ENCODE measurements at places on chromosomes 6 and 20. TPM values are rescaled to one million over a fixed set of nuclear protein-coding genes. Genes with fewer than 3 reads are reported as not detected.

DNA sequence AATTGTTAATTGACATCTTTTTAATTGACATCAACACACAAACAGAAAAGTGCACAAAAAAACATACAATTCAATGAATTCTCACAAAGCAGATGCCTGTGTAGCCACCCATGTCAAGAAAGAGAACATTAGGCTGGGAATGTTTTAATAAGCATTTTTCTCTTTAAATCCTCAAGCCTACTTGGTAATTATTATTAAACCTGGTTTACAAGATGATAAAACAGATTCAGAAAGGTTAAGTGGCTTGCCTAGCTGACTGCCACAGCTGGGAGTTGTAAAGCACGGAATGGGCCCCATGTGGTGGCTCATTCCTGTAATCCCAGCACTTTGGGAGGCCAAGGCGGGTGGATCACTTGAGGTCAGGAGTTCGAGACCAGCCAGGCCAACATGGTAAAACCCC, 90.0 kb upstream of the AKAP12 start:
- DNase-seq, result no peak

DNA sequence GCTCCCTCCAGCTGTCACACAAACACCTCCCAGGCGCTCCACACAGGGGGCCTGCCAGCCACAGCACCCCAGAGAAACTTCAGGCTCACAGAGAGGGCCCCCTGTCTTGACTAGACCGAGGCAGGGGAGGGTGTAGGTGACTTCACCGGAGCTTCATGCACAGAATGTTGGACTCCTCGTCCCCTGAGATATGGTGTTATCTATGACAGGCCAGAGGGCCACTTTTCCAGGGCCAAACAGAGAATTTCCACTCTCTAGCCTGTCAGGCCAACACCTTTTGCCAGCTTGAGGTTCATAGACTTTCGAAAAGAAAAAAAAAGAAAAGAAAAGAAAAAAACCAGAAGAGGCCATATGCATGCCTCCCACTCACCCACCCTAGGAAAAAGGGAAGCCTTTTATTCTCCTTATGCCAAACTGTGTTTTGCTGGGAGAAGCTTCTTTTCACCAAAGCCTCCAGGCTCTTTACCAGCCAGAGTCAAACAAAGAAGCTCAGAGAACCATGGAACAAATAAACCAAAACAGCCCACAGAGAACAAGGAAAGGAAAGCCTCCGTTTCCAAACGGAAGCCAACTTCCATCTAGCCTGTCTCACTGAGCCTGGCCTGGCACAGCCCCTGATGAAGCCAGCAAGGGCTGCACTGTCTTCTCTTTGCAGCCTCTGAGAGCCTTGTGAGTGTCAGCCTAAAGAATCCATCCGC, 313.2 kb upstream of the JARID2 start:
- no peak for DNase-seq

GRCh38 chr20:63835021-63835858, 4.2 kb upstream of the ZBTB46 start:
- peak; percentile 97 for DNase-seq

DNA sequence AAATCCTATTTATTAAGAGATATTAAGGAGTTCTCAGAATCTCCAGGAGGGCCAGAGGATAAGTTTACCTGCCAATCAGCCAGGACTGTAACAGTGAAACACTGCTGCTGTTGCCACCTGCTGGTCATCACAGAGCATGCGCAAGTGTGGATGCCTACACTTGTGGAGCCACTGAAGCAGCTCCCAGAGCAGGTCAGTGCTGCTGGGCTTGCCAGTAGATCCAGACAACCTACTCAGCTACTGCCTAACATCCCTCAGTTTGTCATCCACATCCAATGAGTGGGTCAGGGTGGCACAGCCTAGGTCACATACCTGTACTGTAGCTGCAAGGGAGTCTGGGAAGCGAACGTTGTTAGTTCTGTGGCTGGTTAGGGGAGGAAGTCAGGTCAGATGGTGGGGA, 18.3 kb upstream of the NHSL1 start:
- peak; percentile 57 for DNase-seq

Gene SASH1
- total RNA-seq, result 8.8 TPM

- DNase-seq, result no peak
These were observed 517 bp downstream of the ACTL10 start for GRCh38 chr20:33667245-33667675.

DNA sequence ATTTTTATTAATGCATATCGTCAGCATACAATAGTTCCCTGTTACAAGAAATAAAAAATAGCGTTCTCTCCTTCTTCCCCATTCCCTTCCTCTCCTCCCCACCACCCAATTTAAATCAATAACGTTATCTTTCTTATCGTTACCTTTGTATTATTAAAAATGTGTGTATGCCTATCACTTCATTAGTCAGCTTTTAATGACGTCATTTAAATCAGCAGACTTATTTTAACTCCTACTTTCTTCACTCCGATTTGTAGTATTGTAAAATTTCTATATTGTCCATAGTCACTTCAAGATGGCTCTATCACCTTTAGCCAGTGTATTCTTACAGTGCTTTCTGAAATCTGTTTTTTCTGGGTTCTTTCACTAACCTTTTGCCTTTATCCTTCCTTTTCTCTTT, 89.1 kb downstream of the MKKS start:
- DNase-seq, result no peak

GRCh38 chr6:23655525-23655924, 470.5 kb upstream of the NRSN1 start:
- no peak for DNase-seq

DNA sequence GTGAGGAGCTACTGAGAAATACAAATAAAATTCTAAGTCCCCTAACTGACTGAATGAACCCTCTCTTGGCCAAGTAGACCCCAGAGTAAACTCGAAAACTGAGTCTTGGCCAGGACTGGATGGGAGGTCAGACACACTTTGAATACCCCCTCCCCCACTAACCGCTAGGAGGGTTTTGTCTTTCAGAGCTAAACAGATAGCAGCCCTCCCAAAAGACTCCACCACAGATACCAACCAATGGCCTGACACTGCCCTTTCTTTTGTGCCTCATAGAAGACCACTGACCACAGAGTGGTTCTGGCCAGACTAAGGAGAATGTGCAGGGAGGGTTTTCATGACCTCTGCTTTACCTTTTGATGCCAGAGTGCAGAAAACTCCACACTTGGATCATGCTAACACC, 42.1 kb downstream of the SPACA1 start:
- DNase-seq, result no peak

Gene TRIM38
- total RNA-seq, result 7.0 TPM

GRCh38 chr6:8819446-8819845, 384.1 kb upstream of the SLC35B3 start:
- DNase-seq, result no peak

DNA sequence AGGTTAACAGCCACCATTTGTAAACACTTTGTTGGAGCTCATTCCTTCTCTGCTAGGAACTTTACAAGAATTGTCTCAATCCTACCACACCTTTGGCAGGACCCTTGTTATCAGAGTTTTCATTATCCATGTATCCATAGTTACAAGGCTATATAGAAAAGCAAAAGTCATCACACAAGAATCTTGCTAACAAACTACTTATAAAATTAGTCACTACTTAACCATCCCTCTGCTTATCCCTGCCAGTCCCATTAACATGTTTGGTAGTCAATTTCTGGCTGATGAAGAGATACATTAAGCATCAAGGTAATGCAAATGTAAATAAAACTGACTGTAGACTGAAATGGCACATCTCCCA, 10.4 kb downstream of the ZSWIM3 start:
- peak; percentile 23 for DNase-seq

- no peak for DNase-seq
These were observed 451.2 kb upstream of the JAG1 start for GRCh38 chr20:11124849-11125505.

DNA sequence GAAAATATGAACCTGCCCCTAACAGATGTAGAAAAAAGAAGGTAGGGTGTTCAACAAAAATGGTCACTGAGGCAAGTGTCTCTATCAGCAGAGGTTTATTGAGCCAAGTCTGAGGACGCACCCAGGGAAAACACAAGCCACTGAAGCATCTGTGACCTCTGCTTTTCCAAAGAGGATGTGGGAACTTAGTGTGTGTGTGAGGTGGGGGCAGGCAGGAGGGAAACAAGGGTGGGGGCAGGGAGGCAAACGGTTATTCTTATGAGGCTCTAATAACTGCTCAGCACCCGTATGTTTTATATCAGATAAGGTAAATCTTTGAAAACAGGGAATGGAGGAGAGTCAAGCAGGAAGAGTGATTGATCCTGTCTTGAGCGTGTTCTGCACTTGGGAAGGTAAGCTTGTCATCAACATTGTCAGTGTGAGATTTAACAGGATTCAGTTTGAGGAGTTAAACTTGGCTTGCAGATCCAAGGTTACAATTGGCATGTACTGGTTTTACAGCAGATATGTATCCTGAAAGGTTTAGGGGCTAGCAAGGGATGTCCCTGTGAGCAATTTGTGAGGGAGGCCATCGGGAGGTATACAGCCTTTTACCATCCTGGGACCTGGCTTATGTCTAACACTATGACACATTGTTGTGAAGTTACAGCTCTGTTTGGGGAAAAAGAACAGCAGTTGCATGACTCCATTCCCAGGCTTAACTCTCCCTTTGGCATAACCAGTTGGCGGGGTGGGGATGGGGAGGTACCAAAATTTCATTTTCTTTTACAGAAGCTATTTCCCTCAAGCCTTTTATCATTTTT, 33.7 kb downstream of the NINL start:
- DNase-seq, result no peak

Gene LPA
- not detected for total RNA-seq

- DNase-seq, result no peak
These were observed 82.3 kb upstream of the CLDN20 start for GRCh38 chr6:155181498-155181897.

- no peak for DNase-seq
These were observed 105.8 kb upstream of the TRAF3IP2 start for GRCh38 chr6:111711476-111711875.

- DNase-seq, result no peak
These were observed 7.0 kb downstream of the LBP start for GRCh38 chr20:38353316-38353715.

DNA sequence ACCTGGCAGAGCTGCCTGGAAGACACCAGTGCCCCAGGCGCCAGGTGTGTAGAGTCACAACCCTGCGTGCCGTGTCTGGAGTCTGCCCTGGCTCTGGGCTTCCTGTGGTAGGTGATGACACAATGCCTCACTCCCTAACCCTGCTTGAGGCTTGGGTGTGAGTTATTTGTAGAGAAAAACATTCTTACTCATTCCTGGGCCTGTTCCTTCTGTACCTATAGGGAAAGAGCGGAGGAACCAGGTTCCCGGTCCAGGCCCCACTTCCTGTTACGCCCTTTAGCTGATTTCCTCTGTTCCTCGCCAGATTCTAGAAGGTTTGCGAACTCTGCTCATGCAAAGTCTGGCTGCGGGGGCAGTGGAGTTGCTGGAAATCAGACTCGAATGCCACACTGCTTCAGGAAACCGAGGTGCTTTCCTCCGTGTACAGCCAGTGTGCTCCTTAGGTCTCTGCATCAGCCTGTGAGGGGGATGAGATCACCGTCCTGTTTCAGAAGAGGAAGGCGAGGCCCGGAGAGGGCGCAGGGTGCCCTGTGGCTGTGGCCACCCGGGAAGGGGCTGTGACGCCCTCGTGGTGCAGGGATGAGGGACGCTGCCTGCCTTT, 67.1 kb upstream of the DUSP22 start:
- no peak for DNase-seq

- no peak for DNase-seq
These were observed 17.7 kb downstream of the CCDC167 start for GRCh38 chr6:37481711-37482605.

- no peak for DNase-seq
These were observed 37.1 kb upstream of the F13A1 start for GRCh38 chr6:6357530-6357929.

GRCh38 chr20:31740656-31741323, 1.7 kb downstream of the TPX2 start:
- DNase-seq, result no peak

DNA sequence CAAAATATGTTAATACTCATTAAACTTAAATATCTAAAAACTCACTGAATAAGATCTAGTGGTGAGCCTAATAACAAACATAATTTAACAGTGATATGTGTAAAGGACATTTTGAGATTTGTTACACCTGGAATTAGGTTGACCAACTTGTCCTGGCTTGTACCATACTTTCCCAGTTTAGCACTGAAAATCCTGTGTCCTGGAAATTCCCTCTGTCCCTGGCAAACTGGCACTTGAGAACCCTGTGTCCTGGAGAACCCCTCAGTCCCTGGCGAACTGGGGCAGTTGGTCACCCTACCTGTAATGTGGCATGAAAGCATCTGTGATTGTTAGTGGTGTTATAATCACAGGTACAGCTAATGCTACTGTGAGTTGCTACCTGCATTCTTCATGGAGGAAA, 6.9 kb upstream of the PRND start:
- no peak for DNase-seq

DNA sequence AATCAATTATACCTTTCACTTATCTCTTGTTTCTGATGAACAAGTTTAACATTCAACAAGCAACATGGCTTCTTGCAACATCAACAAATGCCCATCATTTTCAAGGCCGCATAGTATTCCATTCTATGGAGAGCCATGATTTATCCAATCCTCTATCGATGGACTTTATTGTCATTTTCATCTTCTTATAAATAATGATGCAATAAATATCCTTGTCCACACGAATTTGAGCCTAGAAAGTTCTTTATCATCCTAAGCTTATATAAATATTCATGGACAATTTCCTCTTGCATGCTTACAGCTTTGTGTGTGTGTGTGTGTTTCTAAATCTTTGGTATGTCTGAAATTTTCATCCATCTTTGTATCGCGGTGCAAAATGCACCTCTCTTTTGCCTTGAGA, 29.1 kb downstream of the TOX2 start:
- DNase-seq, result no peak

GRCh38 chr6:64254558-64254957, 619.0 kb downstream of the PHF3 start:
- no peak for DNase-seq

GRCh38 chr6:16183187-16183664, 54.3 kb downstream of the MYLIP start:
- DNase-seq, result no peak

DNA sequence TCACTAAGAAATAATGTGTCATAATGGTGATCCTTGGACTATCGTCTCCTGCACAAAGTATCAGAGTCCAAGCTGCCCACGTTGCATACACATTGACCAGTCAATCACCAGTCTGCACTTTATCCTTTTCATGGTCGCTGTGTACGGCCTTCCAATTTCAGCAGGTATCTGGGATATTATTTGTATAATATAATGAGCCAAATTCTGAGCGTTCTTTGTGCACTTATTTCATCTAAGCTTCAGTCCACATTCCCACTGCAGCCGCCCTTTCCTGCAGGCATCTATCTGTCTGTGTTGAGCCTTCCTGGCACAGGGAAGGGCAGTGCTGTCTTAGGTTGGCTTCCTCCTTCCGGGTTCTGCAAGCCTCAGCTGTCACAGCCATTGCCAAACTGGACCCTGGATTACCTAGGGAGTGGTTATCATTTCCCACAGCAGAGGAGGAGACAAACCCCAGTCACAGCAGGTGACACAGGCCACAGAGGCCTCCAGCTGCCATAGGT, 174.3 kb downstream of the TTLL2 start:
- no peak for DNase-seq

DNA sequence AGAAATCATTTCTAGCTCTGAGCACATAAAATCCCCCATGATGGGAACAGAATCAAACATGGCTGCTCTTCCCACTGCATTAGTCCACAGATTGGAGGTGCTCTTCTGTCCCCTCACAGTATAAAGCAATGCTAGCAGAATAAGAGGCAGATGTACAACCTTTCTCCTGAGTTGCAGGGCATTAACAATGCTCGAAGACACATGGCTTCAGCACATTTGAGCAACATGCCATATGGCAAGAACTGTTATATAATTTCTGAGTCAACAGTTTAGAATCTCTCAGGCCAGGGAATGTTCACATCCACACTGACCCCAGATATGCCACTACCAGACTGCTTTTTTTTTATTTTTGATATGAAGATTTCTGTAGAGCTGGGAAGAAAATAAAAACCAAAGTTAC, 119.6 kb downstream of the KIF13A start:
- peak; percentile 49 for DNase-seq

Measured in SJSA1 (cell line).